ENCODE measurements at places on chromosomes 2 and 18.

DNA sequence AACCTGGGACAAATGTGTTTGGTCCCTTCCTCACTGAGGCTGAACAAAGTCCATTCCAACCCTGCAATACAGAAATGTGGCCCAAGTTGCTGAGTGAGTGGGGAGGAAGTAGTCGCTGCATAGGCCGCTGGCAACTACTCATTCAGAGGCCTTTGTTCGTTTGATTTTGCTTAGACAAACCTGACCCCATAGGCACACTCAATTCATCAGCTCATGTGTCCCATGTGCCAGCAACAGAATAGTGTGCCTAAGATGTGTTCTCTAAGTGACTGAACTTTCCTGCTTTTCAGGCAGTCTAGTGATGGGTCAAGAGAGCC lies 23.0 kb downstream of the PTPN18 start:
- peaks cover 51% of the 10 kb centered on the region for H3K4me1 ChIP-seq
- H3K4me3 ChIP-seq = no peak overlapping the region
- no peak overlapping the region for H3K27ac ChIP-seq
- no peaks in the 10 kb centered on the region for H3K27me3 ChIP-seq
- no peak for DNase-seq

DNA sequence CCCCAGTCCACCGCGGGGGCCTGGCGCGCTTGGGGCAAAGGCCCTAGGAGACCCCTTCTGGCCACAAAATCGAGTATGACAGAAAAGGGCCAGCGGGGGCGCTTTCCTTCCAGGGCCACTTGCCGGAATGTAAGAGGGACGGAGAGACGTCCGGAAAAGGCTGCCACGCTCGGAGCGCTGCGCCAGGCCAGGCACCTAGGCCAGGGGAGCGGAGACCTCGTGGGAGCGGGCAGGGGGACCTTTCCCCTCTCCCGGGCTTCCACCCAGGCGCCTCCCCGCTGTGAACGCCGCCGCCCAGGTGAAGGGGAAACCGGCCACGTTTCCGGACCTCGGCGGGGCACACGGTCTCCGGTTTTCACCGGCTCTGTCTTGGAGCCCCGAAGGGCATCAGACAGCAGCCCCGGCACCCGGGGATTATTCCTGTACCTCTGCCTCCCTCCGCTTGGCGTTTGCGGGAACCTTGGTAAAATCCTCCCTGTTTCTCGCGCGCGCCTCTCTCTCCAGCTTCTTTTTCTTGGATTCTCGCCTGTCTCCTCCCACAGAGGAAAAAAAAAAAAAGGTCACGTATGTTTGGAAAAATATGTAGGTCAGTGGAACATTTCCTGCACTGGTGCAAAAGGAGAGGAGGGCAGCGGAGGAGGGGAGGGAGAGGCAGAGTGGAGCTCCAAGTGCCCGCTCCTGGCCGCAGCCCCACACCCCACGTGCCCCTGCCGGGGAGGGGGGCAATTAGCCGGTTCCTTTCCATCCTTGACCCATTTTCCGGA lies 1.2 kb upstream of the NPAS2 start:
- peaks cover 22% of the 10 kb centered on the region for H3K4me1 ChIP-seq
- DNase-seq = peak; percentile 5
- peaks cover 19% of the 10 kb centered on the region for H3K27me3 ChIP-seq
- no peak overlapping the region for H3K27ac ChIP-seq
- H3K4me3 ChIP-seq = peak overlapping the region; percentile 50

DNA sequence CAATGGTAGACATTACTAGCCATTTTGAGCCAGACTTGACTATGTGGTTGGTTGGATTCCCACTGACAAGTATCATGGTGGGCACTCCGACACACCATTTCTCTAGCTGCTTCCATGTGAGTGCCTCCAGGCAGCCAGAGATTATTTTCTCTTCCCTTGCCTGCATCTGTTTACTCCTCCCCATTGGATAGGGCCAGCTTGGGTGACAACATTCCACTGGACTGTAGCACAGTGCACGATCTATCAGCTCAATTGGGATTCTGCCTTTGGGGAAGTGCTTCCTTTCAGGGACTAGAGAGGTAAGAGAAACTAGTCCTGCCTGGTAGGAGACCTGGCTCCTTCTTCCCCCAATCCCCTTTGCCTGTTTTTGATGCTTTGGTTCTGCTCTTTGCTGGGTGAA lies 49.0 kb upstream of the MAP4K3 start:
- no peak overlapping the region for H3K27ac ChIP-seq
- H3K27me3 ChIP-seq = no peaks in the 10 kb centered on the region
- H3K36me3 ChIP-seq = no peaks in the 10 kb centered on the region
- no peaks in the 10 kb centered on the region for H3K4me1 ChIP-seq
- H3K4me3 ChIP-seq = no peak overlapping the region

DNA sequence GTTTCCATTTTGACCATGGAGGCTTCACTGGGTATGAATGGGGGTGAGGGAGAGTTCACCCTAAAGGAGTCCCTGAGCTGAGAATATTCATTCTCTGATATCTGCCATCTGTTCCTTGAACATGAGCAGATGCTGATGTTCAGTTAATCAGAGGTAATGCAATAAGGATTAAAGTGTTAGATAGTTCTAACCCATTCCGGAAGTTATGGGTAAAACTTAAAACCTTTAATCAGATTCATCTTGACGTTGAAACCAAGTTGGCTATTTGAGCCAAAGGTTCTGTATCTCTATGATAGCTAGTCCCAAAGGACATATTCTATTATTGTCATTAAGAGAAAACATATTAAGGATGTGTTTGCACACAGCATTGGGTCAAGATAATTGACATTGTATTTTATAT lies 268.9 kb downstream of the PLCL1 start:
- H3K4me1 ChIP-seq = no peaks in the 10 kb centered on the region
- no peaks in the 10 kb centered on the region for H3K36me3 ChIP-seq
- no peak overlapping the region for H3K4me3 ChIP-seq
- H3K27me3 ChIP-seq = no peaks in the 10 kb centered on the region
- DNase-seq = no peak

DNA sequence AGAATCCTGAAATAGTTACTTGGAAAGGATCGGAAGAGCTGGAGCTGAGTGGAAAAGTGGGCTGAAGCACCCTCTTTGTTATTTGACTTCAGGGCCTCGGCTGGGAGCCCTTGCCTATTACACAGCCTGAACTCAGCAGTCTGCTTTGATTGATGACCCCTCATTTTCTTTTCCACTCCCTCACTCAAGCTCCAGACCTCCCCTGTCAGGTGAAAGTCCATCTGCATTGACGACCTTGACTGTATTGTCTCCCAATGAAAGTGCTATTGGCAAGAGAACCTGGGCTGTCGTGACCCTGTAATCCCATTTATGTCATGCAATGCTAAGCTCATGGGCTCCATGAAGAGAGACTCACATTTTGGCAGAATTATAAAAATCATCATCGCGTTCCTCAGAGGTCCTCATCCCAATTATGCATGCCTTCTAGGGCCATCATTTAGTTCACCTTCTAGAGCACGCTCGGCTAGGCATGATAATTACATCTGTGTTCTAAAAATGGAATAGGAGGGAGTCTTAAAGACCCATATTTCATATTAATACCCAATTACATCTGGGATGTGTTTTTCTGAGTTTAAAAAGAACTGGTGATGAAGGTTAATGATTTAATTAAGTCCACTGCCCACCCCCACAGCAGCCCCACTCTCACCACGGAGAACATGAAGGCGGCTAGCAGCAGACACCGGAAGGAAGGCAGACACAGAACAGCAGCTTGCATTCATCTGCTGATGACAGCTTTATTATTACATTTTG lies 472.5 kb downstream of the PID1 start:
- no peak overlapping the region for H3K4me3 ChIP-seq
- no peak overlapping the region for H3K27ac ChIP-seq
- no peaks in the 10 kb centered on the region for H3K36me3 ChIP-seq
- H3K27me3 ChIP-seq = no peaks in the 10 kb centered on the region

DNA sequence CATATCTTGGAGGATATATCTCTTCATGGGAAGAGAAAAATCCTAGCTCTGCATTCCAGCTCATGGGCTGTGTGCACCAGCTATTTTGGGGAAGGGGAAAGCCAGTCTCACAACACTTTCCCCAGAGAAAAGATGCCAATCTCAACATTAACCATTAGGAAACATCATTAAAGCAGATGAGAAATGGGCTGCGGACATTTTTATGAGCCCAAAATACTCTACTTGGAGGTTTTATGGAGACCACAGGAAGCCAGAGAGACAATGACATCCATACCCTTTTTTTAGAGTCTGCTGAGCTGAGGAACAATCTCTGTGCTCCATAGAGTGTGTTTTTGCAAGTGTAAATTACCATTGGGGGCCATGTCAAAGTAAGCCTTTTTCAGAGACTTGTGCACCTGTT lies 213.7 kb downstream of the TRIB2 start:
- H3K4me1 ChIP-seq = no peaks in the 10 kb centered on the region
- H3K4me3 ChIP-seq = no peak overlapping the region
- DNase-seq = no peak
- no peaks in the 10 kb centered on the region for H3K27me3 ChIP-seq
- no peak overlapping the region for H3K27ac ChIP-seq

GRCh38 chr18:37742436-37742835 lies 176.8 kb upstream of the CELF4 start:
- no peak overlapping the region for H3K4me3 ChIP-seq
- no peak for DNase-seq

Data from CD4-positive, alpha-beta T cell (primary cell).